Hematopoietic multipotent progenitor cell treated with erythropoietin and hydrocortisone succinate and interleukin-3 and kit ligand, for 17 days (in vitro differentiated cells): ENCODE measurements at places on chromosomes 3 and 15.

GRCh38 chr3:47108546-47108945, 55.4 kb downstream of the SETD2 start:
- DNase-seq = no peak

GRCh38 chr3:124639406-124640237, 90.6 kb upstream of the UMPS start:
- no peak for DNase-seq

GRCh38 chr3:79187426-79187825, 580.4 kb downstream of the ROBO1 start:
- DNase-seq = no peak

GRCh38 chr15:70100474-70101341, 3.0 kb upstream of the TLE3 start:
- peak; percentile 54 for DNase-seq

DNA sequence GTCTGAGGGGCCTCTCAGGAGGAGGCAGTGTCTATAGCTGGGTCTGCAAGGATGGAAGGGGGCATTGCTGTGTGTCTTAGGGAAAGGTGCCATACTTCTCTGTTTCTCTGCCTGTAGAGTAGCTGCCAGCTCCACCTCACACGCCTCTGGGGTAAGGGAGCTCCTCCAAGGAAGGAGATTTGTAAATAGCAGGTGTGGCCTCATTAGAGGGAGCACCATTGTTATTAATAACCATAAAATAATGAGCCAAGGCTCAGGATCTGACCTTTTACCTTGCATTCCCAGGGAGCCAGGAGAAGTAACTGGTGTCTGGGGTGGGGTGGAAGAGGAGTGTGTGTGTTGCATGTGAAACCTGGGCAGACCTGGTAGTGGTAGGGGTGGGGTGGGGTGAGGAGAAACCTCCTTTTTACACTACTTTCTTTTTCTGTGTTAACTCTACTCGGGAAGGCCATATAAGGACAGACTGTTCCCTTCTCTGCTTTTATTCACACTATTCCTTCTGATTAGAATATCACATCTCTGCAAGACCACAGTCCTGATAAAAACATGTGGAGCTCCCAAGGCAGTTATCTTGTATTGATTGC, 2.2 kb upstream of the C15orf39 start:
- DNase-seq = no peak

DNA sequence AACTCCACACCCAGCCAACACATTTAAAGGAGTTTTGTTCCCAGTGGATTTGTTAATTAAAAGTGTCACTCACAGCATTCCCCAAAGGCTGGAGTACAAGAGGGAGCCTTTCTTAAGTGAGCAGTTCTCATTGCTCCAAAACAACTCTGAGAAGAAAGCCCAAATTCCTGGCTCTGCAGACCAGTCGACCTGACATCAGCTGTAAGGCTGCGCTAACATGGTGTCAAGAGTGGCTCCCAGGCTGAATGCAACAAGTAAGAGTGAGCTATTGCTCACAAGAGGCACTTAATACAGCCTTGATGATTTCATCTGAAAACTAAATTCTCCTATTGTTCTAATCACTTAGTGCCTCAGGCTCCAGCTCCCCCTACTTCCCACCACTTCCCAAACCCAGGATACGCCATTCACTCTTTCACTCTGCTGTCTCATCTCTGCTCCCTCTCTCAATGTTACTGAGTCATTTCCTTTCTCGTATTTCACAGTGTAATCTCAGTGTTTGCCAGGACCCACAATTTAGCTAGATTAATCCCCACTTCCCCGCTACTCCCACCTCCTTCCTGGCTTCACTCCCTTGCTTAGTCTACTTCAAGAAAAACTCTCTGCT, 81.8 kb downstream of the WWTR1 start:
- no peak for DNase-seq

DNA sequence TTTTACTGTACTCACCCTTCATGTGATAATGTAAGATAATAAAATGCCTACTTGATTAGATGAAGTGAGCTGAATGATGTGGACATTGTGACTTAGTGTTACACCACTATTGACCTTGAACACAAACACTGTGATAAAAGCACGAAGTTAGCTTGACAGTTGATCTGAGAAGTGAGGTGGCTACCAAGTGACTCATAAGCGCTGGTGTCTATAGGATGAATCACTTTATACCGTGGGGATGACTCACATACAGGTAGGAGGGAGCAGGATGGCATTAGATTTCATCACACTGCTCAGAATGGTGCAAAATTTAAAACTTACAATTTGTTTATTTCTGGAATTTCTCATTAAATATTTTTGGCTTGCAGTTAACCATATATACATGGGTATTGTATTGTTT, 174.7 kb upstream of the CNTN3 start:
- no peak for DNase-seq

GRCh38 chr3:178835033-178835432, 236.6 kb downstream of the ZMAT3 start:
- no peak for DNase-seq

GRCh38 chr3:62708638-62709373, 166.4 kb downstream of the CADPS start:
- no peak for DNase-seq
